ENCODE measurements at places on chromosomes 7 and 10. TPM values are rescaled to one million over a fixed set of nuclear protein-coding genes. Genes with fewer than 3 reads are reported as not detected.
A peak's percentile ranks its signal among the peaks of the same experiment; 100 is the strongest.

PLEKHS1 gene
- total RNA-seq = not detected

HOXA9 gene
- total RNA-seq = not detected

SPDYE2 gene
- not detected for total RNA-seq

HYAL4 gene
- total RNA-seq = 0.11 TPM

PIK3AP1 gene
- total RNA-seq = 1.2 TPM

PNLIPRP1 gene
- total RNA-seq = not detected

TAS2R4 gene
- 0.63 TPM for total RNA-seq

TLX1 gene
- total RNA-seq = 0.11 TPM

TMEM225B gene
- 0.52 TPM for total RNA-seq

DNA sequence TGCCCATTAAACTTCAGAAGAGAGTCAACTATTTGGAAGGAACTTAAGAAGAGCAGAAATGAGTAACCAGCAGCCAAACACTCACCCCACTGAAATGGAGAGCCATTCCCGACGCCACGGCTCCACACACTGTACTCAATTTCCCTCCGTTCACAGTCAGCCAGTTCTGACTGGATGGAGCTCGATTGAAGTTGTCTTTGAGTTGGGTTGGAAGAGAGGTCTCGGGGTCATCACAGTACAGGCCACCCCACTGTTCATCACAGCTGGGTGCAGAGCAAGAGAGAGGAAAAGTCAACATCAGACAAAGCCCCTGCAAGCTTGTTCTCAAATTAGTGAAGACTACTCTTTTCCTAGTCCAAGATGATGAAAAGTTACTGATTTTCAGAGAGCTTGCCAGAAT, 75.9 kb upstream of the SLC26A5 start:
- peak; percentile 28 for DNase-seq

DNA sequence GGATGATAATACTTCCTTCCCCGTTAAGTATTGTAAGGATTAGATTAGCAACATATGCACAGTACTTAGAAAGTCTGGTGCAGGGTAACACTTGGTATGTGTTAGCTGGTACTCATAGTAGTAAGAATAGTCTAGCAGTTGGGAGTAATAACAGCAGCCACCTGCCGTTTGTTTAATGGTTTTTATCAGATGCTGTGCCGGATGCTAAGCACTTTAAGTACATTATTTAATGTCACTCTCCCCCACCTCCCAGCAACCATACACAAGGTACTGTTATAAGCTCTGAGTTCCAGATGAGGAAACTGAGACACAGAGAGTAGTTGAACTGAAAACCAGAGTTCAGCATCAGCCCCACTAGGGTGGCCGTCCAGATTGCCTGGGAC, 60.1 kb downstream of the ZMIZ1 start:
- DNase-seq = no peak

DNA sequence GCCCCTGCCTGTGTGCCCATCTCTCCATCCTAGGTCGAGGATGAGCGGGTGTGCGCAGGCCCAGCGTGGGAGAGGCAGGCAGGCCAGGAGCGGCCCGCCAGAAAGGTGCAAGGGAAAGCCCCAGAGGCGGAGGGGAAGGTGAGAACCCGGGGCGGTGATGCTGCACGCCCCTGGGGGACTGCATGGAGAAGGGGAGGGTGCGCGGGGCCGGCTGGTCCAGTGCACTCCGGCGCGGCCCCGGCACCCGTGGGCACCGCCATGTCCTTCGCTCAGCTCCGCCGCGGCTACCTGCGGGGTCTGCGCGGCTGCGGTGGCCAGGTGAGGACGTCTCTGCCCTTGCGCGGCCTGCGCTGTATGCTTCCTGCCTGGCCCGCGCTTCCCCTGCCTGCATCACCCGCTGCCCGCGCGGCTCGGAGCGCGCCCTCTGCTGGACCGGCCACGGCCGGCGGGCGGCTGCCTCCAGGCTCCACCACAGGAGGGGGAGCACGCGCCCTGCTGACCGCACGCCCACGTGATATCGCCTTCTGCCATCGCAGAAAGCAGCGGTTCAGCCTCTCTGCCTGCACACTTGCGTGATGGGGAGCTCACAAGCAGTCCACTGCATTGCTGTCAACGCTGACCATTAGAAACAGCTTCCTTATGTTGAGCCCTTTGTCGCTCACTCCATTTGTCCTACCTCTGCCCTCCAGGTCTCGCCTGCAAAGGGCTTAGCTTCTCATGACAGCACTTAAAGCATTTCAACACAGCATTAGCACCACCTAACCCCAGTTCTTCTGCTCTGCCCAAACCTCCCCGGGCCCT, 73.9 kb downstream of the CXCL12 start:
- peak; percentile 93 for DNase-seq

DNA sequence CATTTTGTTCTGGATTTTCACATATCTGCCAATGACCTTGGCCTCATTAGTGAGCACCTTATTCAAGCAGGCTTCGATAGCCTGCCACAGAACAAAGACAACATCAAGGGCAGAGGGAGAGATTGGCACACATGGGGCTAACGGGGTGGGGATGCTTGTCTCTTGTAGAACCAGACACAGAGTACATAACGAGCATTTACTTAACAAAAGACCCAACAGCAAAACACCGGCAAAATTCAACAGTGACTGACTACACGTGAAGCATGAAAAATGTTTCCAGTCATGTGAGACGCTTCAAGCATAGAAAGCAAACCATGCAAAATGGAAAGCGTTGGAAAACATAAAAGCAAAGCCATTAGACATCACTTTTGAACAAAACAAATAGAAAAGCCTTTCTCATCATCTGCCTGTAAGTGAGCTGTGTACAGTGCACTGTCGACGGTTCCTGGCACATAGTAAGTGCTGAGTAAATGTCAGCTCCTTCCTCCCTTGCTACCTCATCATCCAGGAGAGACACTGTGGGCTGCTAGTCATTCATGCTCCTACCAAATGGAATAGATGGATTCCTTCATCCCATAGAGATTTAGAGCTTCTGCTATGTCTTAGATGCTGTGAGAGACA, 134.4 kb upstream of the AGK start:
- no peak for DNase-seq

GRCh38 chr10:132544744-132545658, 7.4 kb downstream of the INPP5A start:
- peak; percentile 55 for DNase-seq

- no peak for DNase-seq
Observed at GRCh38 chr7:20661884-20662283, 46.4 kb downstream of the ABCB5 start.

DNA sequence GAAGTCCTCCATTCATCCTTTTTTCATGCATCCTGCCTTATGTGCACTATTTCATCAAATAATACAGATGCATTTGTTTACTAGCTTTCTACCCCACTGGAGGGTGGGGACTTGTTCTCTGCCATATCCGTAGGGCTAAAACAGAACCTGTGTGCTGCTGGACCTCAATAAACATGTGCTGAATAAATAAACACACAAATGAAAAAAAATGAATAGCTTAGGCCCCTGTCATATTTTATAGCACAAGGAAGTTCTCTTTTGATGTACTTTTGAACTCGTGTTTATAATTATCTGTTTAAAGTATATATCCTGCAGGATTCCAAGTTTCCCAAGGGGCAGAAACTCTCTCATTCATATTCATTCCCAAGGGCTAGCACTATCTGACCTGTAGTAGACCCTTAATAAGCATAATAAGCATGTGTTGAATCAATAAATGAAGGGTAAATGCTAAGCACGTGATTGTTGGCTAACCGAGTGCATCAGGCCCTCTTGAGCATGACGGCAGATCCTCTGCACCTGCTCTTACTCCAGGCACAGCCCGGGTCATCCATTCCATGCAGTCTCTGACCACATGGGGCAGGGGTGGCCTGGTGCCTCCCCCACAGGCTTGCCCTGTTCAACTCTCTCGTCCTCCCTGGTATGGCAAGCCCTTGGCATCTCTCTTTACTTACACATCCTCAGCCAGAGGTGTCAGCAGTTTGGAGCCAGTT, 474.1 kb upstream of the ZMIZ1 start:
- no peak for DNase-seq

- DNase-seq = no peak
Observed at GRCh38 chr7:98830972-98831548, 38.8 kb downstream of the TMEM130 start.

GRCh38 chr10:74825371-74826141, 844 bp upstream of the KAT6B start:
- DNase-seq = peak; percentile 86

DNA sequence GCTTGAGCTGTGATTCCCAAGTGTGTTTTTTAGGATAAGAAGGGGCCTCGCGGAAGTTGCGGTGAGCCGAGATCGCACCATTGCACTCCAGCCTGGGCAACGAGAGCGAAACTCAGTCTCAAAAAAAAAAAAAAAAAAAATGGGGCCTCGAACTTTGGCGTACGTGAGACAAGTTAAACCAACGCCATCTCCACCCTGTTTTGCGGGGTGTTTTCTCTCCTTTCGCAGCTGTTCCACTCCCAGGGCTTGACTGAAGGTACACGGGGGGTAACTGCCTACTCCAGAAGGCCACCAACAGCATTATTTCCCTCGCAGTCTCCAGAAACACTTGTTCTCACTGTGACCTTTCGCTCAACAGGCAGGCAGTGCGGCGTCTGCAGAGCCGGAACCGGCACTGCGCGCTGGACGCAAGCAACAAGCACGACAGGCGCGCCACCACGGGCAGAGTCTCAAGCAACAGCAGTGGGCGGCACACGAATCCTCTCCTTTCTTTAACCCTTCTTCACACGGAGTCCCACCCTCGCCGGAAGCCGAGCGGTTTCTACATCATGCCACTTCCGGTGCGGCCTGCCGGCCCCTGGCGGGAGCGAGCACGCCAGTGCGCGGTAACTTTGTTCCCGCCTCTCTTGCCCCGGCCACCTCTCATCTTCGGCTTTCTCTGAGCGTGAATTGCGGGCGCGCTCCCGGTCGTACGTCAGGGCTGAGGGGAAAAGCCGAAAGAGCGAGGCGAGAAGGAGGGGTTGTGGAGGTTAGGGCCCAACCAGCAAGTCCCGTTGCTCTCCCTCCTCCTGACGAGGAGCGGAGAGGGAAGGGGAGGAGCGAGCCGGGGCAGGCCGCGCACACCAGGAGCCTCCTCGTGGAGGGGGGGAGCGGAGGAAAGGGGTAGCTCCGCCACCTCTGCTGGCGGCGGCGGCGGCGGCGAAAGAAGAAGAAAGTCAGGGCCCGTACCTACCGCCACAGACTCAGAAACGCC, 814 bp upstream of the CDK13 start:
- DNase-seq = peak; percentile 95

DNA sequence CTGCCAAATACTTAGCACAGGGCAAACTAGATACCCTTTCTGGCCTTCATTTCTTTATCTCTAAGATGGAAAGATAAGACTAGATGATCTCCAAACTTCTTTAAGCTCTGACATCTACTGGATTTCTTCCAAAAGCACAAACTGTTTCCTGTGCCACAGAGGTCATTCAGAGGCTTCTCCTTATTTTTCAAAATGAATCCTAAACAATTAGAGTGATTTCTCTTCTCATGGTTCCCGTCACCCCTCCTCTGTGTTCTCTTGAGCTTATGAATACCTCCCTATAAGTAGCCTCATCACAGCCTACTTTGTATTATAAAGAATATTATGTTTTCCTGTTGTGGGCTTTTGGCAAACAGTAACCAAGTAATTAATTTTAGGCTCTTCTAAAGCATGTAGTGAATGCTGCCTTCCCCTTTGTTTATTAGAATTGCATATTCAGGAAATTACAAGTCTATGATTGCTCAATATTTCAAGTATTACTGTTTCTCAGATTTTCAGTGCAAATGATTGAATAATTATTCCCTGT, 179.5 kb downstream of the REEP3 start:
- no peak for DNase-seq

DNA sequence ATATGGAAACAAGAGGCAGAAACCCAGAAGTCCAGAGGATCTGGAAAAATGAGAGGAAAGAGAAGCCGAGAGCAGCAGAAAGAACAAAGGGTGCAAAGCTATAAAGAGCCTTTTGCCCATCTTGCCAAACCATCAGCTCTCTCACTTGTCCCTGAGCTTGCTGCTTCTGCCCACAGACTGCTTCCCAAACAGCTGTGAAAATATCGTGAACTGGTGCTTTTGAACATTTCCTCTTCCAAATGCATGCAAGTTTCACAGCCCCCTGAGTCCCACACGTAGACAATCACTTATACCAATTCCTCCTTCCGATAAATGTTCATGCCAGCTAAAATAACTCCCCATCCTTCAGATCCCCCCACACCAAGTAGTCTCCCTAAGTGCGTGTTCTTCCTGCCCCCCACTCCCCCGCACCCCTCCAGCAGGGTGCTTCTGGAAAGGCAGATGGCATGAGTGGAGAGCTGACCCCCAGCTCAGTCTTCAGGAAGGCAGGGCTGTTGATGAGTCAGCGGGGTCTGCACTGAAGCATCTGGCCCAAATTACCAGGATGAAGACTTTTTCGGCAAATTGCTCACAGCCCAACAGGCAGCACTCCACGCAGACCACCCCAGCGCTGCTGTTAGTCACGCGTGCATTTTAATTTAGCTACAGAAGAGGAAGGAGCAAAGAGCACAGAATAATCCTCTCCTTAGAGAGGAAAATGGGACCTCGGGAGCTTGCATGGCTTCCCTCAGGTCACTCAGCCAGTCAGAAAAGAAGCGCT, 76.1 kb upstream of the KCNMA1 start:
- DNase-seq = no peak

- no peak for DNase-seq
Observed at GRCh38 chr7:158329014-158329610, 258.5 kb downstream of the PTPRN2 start.

GRCh38 chr7:8130663-8131062, 131.3 kb downstream of the ICA1 start:
- no peak for DNase-seq

GRCh38 chr10:84613336-84614021, 285.1 kb downstream of the CCSER2 start:
- peak; percentile 75 for DNase-seq

DNA sequence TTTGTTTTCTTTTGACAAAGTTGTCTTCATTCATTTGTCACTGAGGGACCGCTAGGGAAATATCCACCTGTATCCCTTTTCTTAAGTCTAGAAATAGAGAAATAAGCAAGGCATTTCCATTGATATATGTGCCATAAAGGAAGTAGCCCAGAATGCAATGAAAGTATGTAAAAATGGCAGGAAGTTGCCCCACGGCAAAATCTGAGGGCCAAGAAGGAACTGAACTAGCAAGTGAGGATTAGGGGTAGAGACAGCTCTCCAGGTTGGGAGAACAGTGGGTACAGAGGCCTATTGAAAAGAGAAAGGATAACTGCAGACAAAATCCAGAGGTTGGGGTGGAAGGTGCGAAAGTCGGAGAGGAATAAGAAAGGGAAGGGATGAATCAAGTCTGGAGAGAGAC, 56.6 kb upstream of the TOMM7 start:
- no peak for DNase-seq

GRCh38 chr10:19367176-19367575, 318.6 kb downstream of the MALRD1 start:
- no peak for DNase-seq

DNA sequence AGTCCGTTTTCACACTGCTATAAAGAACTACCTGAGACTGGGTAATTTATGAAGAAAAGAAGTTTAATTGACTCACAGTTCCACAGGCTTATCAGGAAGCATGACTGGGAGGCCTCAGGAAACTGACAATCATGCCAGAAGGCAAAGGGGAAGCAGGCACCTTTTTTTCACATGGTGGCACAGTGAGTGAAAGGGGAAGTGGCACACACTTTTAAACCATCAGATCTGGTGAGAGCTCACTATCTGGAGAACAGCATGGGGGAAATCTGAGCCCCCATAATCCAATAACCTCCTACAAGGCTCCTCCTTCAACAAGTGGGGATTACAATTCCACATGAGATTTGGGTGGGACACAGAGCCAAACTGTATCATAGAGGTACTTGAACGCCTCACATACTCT, 30.0 kb downstream of the AGR3 start:
- no peak for DNase-seq

GRCh38 chr7:105935250-105935649, 27.8 kb upstream of the CDHR3 start:
- DNase-seq = no peak

- DNase-seq = no peak
Observed at GRCh38 chr7:77702513-77702912, 6.3 kb downstream of the RSBN1L start.

GRCh38 chr10:73581918-73582317, 9.2 kb downstream of the USP54 start:
- DNase-seq = no peak

Measured in H7 (cell line).